Naive thymus-derived CD4-positive, alpha-beta T cell (primary cell): ENCODE measurements at places on chromosomes 16 and 17. TPM values are rescaled to one million over a fixed set of nuclear protein-coding genes. Genes with fewer than 3 reads are reported as not detected.

NPB gene
- 0.29 TPM for total RNA-seq

TBKBP1 gene
- 2.3 TPM for total RNA-seq

SMARCD2 gene
- 109 TPM for total RNA-seq

GRCh38 chr17:64213995-64214811 is 48.9 kb downstream of the TEX2 start:
- H3K4me3 ChIP-seq: no peak overlapping the region
- DNase-seq: no peak
- H3K27ac ChIP-seq: no peak overlapping the region
- no peaks in the 10 kb centered on the region for H3K4me1 ChIP-seq
- no peaks in the 10 kb centered on the region for H3K27me3 ChIP-seq

DNA sequence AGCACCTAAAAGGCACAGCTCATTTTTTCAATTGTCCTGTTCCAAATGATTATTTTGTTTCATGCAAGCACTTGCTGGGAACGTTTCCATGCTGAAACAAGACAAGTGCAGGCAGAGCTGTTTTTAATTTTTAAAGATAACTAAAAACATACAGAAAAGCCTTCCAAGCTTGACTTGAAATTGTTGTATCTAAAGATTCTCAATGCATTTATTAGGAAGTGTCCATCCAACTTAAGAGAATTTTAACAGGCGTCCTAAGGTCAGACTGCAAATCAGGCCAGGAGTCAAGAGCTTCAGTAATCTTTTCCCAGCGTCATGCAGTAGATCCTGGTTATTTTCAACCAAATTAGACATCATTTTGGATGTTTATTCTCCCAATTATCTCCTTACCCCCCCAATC is 702.8 kb downstream of the KCNJ2 start:
- H3K27me3 ChIP-seq: no peaks in the 10 kb centered on the region
- H3K4me3 ChIP-seq: no peak overlapping the region
- no peaks in the 10 kb centered on the region for H3K4me1 ChIP-seq
- DNase-seq: no peak

GRCh38 chr17:68288804-68289203 is 2.1 kb downstream of the SLC16A6 start:
- H3K4me3 ChIP-seq: no peak overlapping the region
- no peak for DNase-seq
- H3K36me3 ChIP-seq: no peaks in the 10 kb centered on the region
- H3K27me3 ChIP-seq: no peaks in the 10 kb centered on the region

DNA sequence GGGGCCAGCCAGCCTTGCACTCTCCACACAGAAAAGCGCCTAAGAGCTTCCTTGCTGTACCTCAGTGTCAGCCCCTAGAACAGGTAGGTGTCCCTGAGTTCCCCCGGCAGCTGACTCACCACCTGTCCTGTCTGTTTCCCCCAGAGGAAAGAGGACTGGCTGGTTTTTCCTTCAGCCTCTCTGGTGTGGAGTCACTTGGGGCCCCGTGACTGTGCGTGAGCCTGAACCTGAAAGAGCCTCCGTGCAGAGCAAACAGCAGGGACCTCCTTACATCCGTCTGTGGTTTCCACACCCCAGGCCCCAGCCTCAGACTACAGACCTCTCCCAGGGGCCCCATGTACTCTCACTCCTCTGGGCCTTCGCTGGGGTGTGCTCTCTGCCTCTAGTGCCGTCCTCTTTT is 87.8 kb downstream of the GNAO1 start:
- H3K27me3 ChIP-seq: no peaks in the 10 kb centered on the region
- H3K4me1 ChIP-seq: peaks cover 29% of the 10 kb centered on the region
- DNase-seq: peak; percentile 16
- H3K36me3 ChIP-seq: no peaks in the 10 kb centered on the region

- no peaks in the 10 kb centered on the region for H3K27me3 ChIP-seq
- H3K4me3 ChIP-seq: no peak overlapping the region
- H3K36me3 ChIP-seq: no peaks in the 10 kb centered on the region
- H3K4me1 ChIP-seq: peaks cover under 1% of the 10 kb centered on the region
These were observed 19.1 kb upstream of the TAC4 start for GRCh38 chr17:49866882-49867413.

- DNase-seq: no peak
- H3K27me3 ChIP-seq: no peaks in the 10 kb centered on the region
- H3K4me3 ChIP-seq: no peak overlapping the region
- no peaks in the 10 kb centered on the region for H3K4me1 ChIP-seq
These were observed 486 bp downstream of the SYT17 start for GRCh38 chr16:19168371-19169081.

DNA sequence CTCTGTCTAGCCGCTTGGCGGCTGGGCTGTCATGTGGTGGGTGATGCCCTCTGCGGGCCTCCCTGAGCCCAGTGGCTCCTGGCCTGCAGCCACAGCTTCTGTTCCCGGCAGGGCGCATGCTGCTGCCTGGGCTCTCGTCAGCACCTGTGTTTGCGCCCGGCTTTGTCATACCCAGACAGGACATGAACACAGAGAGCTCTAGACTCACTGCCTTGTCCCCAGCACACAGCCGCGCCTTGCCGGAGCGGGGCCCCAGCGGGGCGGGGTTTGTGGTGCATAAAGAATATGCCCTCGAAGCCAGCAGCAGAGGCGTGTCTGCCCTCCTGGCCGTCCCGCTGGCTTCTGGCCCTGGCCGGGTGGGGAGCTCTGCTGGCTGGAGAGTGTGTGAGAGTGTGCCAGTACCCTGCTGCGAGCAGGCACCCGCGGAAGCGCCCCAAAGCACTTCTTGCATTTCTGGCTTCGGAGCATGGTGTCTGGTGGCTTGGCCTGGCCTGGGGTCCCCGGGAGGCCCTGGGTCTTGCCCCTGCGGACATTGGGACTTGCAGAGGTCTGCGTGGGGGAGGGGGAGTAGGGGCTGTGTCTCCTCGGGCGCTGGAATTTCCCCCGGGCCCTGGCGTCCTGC is 14.4 kb downstream of the ASPSCR1 start:
- no peak overlapping the region for H3K27ac ChIP-seq
- no peak overlapping the region for H3K4me3 ChIP-seq
- no peak for DNase-seq
- no peaks in the 10 kb centered on the region for H3K36me3 ChIP-seq
- H3K4me1 ChIP-seq: no peaks in the 10 kb centered on the region

GRCh38 chr16:69321080-69321479 is 9.3 kb downstream of the PDF start:
- no peaks in the 10 kb centered on the region for H3K4me1 ChIP-seq
- no peak for DNase-seq
- H3K4me3 ChIP-seq: no peak overlapping the region
- no peak overlapping the region for H3K27ac ChIP-seq

GRCh38 chr17:29151567-29151966 is 28.6 kb downstream of the MYO18A start:
- H3K36me3 ChIP-seq: no peaks in the 10 kb centered on the region
- DNase-seq: no peak
- no peak overlapping the region for H3K27ac ChIP-seq
- no peak overlapping the region for H3K4me3 ChIP-seq
- H3K4me1 ChIP-seq: peaks cover 24% of the 10 kb centered on the region
- no peaks in the 10 kb centered on the region for H3K27me3 ChIP-seq

- no peak overlapping the region for H3K27ac ChIP-seq
- H3K4me3 ChIP-seq: no peak overlapping the region
- H3K4me1 ChIP-seq: no peaks in the 10 kb centered on the region
These were observed 27.7 kb downstream of the PCTP start for GRCh38 chr17:55778389-55779118.

DNA sequence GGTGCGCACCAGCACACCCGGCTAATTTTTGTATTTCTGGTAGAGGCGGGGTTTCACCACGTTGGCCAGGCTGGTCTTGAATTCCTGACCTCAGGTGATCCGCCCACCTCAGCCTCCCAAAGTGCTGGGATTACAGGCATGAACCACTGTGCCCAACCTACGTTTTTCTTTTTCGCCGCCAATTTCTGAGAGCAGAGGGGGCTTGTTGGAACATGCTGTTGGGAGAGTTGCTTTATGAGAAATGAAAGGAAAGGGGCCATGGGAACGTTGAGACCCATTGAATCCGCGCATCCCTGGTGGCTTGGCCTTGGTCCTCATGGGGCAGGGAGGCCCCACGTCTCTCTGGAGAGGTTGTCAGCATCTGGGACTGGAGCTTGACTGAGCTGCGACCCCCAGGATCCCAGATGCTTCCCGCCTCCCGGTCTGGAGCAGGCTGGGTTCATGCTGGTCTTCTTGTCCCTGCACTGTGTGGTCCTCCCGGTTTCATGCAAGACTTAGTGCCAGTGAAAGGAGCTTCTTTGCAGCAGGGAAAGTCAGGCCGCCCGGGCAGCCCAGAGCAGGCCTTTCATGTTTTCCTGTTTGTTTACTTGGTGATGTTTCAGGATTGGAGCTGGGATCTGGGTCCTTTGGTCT is 22.8 kb downstream of the CRISPLD2 start:
- DNase-seq: no peak
- no peaks in the 10 kb centered on the region for H3K27me3 ChIP-seq
- H3K4me3 ChIP-seq: no peak overlapping the region
- no peaks in the 10 kb centered on the region for H3K4me1 ChIP-seq
- no peaks in the 10 kb centered on the region for H3K36me3 ChIP-seq

DNA sequence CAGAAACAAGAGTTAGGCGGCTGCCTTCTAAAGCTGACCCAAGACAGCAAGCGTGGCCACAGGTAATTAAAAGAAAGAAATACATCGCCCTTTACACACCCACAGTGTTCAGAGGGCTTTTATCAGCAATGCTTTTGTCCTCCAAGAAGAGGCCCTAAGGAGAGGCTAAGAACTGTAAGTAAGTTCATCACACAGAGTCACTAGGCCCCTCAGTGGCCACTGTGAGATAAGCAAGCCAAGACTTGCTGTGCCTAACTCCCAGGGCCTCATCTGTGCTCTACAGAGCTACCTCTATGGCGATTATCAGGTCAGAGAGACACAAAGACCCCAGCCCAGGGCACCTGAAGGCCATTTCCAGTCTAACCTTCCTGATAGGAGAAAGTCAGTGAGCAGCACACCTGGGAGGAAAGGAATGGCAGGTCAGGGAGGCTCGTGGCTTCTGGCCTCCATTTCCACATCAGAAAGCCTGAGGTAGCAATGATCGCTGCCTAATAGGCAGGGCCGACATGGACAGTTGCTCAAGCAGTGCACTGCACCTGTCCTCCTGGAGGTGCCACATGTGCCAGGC is 545.2 kb upstream of the CDH11 start:
- no peak overlapping the region for H3K27ac ChIP-seq
- no peaks in the 10 kb centered on the region for H3K36me3 ChIP-seq
- no peaks in the 10 kb centered on the region for H3K4me1 ChIP-seq
- H3K27me3 ChIP-seq: no peaks in the 10 kb centered on the region

GRCh38 chr17:78958641-78959127 is 21.0 kb downstream of the LGALS3BP start:
- no peak overlapping the region for H3K27ac ChIP-seq
- no peaks in the 10 kb centered on the region for H3K4me1 ChIP-seq
- no peak overlapping the region for H3K4me3 ChIP-seq
- DNase-seq: no peak
- no peaks in the 10 kb centered on the region for H3K27me3 ChIP-seq

DNA sequence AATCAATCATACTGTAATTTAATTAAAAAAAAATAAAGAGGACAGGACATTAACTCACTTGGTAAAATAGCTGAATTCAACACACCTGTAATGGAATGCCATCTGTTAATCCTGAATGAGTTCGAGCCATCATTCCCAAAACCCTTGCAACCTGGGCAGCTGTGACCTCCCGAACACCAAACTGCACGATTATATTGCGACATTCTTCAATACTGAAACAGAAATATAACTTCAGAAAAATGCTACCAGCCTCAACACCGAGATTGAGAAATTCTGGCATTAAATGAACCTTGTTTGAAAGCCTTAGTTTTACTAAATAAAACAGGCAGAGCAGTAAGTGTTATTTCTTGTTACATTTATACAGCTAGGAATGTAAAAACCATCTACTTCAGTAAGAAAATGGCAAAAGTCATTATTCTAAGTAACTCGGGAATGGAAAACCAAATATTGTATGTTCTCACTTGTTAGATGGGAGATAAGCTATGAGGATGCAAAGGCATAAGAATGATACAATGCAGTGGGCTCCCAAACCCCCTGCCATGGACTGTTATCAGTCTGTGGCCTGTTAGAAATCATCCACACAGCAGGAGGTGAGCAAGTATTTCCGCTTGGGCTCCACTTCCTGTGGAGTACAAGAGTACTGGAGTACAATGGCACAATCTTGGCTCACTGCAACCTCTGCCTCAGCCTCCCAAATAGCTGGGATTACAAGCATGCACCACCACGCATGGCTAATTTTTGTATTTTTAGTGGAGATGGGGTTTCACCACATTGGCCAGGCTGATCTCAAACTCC is 46.5 kb downstream of the CNOT1 start:
- H3K36me3 ChIP-seq: peaks cover 54% of the 10 kb centered on the region
- no peaks in the 10 kb centered on the region for H3K27me3 ChIP-seq
- DNase-seq: no peak
- H3K27ac ChIP-seq: no peak overlapping the region
- no peak overlapping the region for H3K4me3 ChIP-seq
- no peaks in the 10 kb centered on the region for H3K4me1 ChIP-seq

DNA sequence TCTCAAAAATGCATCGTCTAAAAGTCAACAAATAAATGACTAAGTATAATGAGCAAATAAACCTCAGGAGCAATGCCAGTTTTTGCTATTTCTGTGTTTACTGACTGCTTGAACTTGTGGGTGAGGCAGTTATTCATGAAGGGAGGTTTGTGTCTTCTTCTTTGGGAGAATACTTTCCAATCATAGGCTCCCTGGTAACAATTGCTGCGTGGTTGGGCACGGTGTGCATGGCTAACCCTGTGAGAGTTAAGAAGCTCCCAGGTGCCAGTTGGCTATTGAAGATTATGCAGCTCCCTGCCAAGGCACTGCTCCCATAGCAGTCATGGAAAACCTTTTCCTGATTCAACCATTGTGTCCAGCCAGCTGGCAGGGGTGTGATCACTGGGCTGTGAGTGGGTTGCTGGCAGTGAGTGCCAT is 775.9 kb upstream of the GOT2 start:
- no peak overlapping the region for H3K27ac ChIP-seq
- H3K4me1 ChIP-seq: no peaks in the 10 kb centered on the region
- H3K36me3 ChIP-seq: no peaks in the 10 kb centered on the region
- no peak overlapping the region for H3K4me3 ChIP-seq
- H3K27me3 ChIP-seq: no peaks in the 10 kb centered on the region

GRCh38 chr17:8599351-8600011 is 31.0 kb downstream of the MYH10 start:
- no peak for DNase-seq
- no peak overlapping the region for H3K27ac ChIP-seq
- H3K36me3 ChIP-seq: no peaks in the 10 kb centered on the region
- no peaks in the 10 kb centered on the region for H3K4me1 ChIP-seq

DNA sequence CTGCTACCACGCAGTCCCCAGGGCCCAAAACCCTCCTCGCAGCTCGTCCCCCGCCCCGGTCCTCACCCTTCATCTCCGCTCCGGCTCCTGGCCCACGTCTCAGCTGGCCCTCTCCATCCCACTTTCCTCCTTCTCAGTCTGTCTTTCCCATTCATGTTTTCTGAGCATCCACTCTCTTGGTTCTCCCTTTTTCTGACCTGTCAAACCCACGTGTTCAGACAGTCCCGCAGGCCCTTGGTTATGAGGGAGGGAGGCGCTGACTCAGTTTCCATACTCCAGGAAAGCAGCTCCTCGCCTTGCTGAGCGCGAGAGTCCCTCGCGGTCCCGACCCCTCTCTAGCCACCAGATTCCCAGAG is 392 bp upstream of the HID1 start:
- no peaks in the 10 kb centered on the region for H3K27me3 ChIP-seq
- peak overlapping the region; percentile 58 for H3K4me3 ChIP-seq
- H3K36me3 ChIP-seq: no peaks in the 10 kb centered on the region
- H3K4me1 ChIP-seq: peaks cover 4% of the 10 kb centered on the region
- DNase-seq: no peak

- H3K36me3 ChIP-seq: no peaks in the 10 kb centered on the region
- peaks cover 5% of the 10 kb centered on the region for H3K27me3 ChIP-seq
- no peak overlapping the region for H3K4me3 ChIP-seq
- no peak for DNase-seq
- no peak overlapping the region for H3K27ac ChIP-seq
- no peaks in the 10 kb centered on the region for H3K4me1 ChIP-seq
These were observed 8.2 kb upstream of the CD300E start for GRCh38 chr17:74631468-74632450.
